ENCODE measurements at places on chromosomes 4 and X.

DNA sequence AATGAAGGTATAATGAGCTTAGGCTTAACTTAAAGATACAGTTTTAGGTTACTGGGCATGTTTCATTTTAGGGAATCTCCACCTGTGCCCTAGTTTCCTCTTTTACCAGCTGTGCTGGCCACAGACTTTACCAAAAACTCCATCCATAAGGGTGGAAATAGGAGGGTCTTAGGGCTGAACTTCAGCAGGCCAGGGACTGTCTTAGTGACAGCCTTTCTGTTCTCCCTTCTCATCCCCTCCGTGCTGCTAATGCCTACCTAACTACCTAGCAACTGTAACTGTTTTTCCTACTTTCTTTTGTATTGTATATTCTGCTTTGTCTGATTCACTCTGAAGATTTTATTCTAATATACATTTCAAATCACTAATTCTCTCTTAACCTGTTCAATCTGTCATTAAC lies 1375.3 kb downstream of the PCDH18 start:
- H3K27ac ChIP-seq = no peak overlapping the region
- no peaks in the 10 kb centered on the region for H3K27me3 ChIP-seq
- DNase-seq = no peak
- no peak overlapping the region for H3K4me3 ChIP-seq
- no peaks in the 10 kb centered on the region for H3K36me3 ChIP-seq

DNA sequence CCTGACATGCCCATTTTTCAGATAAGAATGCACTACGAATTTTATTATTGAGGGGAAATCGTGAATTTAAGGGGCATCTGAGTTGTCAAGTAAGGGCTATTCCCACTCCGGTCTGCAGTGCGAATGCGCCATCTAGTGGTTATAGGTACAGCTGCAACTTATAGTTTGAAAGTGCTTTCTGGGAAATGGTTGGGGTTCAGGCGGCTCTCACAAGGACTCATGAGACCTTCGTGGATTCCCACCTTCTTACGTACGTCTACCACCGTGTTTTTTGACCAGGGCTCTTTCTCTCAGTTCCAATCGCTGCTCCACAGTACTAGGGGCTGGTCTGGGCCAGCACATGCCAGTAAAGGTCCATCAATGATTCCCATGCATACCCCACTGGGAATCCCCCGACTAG lies 12.3 kb downstream of the MSL3 start:
- no peaks in the 10 kb centered on the region for H3K4me1 ChIP-seq
- H3K27me3 ChIP-seq = no peaks in the 10 kb centered on the region
- H3K4me3 ChIP-seq = no peak overlapping the region
- H3K27ac ChIP-seq = no peak overlapping the region
- DNase-seq = no peak

- H3K27me3 ChIP-seq = no peaks in the 10 kb centered on the region
- DNase-seq = no peak
- no peaks in the 10 kb centered on the region for H3K4me1 ChIP-seq
- no peaks in the 10 kb centered on the region for H3K36me3 ChIP-seq
Observed at GRCh38 chr4:53991821-53992220, 72.6 kb downstream of the CHIC2 start.

DNA sequence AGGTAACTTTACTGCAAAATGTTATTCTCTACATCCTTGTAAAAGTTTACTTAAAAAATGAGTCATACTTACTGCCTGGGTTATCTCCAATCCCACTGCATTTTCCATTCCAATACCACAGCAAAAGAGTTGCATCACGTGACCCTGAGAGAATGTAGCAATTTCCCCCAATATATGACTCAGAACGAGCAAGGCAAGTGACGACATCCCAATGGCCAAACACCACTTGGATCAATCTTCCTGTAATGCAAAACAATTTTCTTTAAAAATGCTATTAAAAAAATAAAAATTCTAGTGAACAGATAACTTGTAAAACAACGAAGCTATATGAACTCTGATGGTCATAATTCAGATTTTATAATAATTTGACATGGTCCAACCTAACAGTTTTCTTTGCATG lies 224.3 kb downstream of the DCLK2 start:
- no peaks in the 10 kb centered on the region for H3K27me3 ChIP-seq
- no peaks in the 10 kb centered on the region for H3K36me3 ChIP-seq
- H3K4me1 ChIP-seq = no peaks in the 10 kb centered on the region
- no peak for DNase-seq
- H3K4me3 ChIP-seq = no peak overlapping the region

- no peak for DNase-seq
- H3K4me1 ChIP-seq = peaks cover 4% of the 10 kb centered on the region
- no peak overlapping the region for H3K4me3 ChIP-seq
Observed at GRCh38 chr4:119671205-119671604, 42.6 kb upstream of the PDE5A start.

- no peaks in the 10 kb centered on the region for H3K4me1 ChIP-seq
- no peaks in the 10 kb centered on the region for H3K27me3 ChIP-seq
- H3K36me3 ChIP-seq = no peaks in the 10 kb centered on the region
Observed at GRCh38 chr4:182190306-182190705, 52.9 kb upstream of the TENM3 start.

DNA sequence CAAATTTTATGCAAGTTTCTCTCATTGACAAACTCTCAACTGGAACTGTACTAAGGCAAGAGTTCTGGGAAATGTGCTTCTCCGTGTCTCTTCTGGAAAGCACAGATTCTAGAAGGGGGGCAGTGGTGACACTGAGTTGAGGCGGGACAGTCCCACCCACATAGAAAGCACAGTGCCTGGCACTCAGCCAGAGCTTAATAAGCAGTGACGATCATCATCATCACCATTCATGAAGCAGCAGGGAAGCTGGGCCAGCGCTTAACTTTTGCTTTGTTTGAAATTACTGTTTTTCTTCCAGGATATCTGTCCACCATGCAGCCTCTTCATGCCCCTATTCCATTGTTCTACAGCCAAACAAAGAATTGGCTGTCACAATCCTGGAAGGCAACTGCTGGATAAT lies 60.3 kb downstream of the BEND2 start:
- no peaks in the 10 kb centered on the region for H3K36me3 ChIP-seq
- no peak overlapping the region for H3K4me3 ChIP-seq
- H3K27me3 ChIP-seq = no peaks in the 10 kb centered on the region
- no peaks in the 10 kb centered on the region for H3K4me1 ChIP-seq

GRCh38 chr4:146545102-146545501 lies 23.4 kb upstream of the SLC10A7 start:
- no peak overlapping the region for H3K4me3 ChIP-seq
- H3K27ac ChIP-seq = no peak overlapping the region
- no peaks in the 10 kb centered on the region for H3K4me1 ChIP-seq
- H3K36me3 ChIP-seq = no peaks in the 10 kb centered on the region

DNA sequence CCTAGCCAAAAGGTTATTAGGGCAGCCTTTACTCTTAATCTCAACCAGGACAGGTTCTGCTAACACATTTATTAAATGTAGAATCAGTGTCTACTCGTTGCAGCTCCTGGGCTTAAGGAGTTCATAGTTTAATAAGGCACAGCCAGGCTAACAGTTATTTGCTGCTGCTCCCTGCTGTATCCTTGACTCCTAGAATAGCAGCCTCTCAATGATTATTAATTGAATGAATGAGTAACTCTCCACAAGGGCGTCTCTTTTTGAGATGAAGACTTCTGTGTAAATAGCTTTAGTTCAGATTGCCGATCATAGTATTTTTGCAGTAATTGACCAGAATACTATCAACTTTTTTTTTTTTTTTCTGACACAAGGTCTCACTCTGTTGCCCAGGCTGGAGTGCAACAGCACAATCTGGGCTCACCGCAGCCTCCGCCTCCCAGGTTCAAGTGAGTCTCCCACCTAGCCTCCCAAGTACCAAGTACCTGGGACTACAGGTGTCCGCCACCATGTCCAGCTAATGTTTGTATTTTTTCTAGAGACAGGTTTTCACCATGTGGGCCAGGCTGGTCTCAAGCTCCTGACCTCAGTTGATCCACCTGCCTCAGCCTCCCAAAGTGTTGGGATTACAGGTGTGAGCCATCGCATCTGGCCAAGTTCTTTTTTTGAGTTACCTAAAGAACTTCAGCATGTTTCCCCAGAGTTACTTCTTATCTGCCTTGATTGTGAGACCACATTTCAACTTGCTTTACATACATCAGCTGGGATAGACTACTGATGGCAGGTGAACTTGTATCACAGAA lies 2.9 kb downstream of the UGDH start:
- no peak for DNase-seq
- H3K27ac ChIP-seq = peak overlapping the region; percentile 98
- H3K27me3 ChIP-seq = no peaks in the 10 kb centered on the region
- peak overlapping the region; percentile 92 for H3K4me3 ChIP-seq
- H3K4me1 ChIP-seq = peaks cover 22% of the 10 kb centered on the region

GRCh38 chrX:114017086-114017485 lies 566.8 kb upstream of the HTR2C start:
- H3K4me1 ChIP-seq = no peaks in the 10 kb centered on the region
- no peak overlapping the region for H3K4me3 ChIP-seq
- H3K27me3 ChIP-seq = no peaks in the 10 kb centered on the region
- no peak for DNase-seq
- H3K27ac ChIP-seq = no peak overlapping the region

- no peaks in the 10 kb centered on the region for H3K36me3 ChIP-seq
- H3K27me3 ChIP-seq = no peaks in the 10 kb centered on the region
- no peak for DNase-seq
- no peak overlapping the region for H3K4me3 ChIP-seq
- no peaks in the 10 kb centered on the region for H3K4me1 ChIP-seq
Observed at GRCh38 chrX:19373351-19373891, 29.7 kb downstream of the PDHA1 start.

- peaks cover 4% of the 10 kb centered on the region for H3K27me3 ChIP-seq
- no peaks in the 10 kb centered on the region for H3K36me3 ChIP-seq
- H3K4me1 ChIP-seq = no peaks in the 10 kb centered on the region
Observed at GRCh38 chr4:151772274-151772673, 11.5 kb upstream of the GATB start.

DNA sequence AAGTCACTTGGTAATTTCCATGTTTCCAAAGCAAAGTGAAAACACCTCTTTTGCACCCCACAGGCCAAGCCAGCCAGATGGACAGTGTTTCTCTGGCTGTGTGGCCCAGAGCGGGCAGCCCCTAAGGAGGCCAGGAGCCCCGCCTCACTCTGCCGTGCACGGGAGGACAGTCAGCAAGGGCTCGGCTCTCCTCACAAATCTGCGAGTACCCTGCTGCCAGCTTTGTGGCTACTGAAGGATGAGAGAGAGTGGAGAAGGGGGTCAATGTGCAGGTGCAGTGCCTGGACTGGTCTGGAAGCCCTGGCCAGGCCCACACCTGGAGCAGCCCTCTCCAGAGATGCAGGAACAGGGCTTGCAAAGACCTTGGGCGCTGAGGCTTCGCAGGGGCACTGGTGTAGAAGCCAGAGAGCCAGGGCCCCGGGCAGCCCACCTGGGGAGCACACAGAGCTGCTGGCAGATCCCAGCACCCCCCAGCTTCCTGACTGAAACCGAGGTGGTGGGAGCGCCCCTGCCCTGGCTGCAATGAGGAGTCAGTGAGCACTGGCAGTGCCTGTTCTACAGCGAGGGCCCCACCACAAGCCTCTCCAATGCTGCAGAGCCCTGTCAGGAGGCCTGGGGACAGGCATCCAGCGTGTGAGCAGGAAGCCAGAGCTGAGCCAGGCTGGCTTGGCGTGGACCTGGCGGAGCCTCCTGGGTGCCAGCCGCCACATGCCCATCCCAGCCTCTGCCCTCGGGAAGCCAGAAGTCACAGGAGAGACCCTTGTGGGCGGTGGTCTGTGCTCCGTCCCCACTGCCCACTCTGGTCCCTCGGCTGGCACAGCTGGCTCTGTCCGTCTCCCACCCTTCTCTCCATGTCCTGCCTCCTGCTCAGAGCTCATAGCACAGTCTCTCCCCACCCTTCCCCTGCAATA lies 3.9 kb downstream of the SPON2 start:
- no peaks in the 10 kb centered on the region for H3K27me3 ChIP-seq
- peaks cover 6% of the 10 kb centered on the region for H3K4me1 ChIP-seq
- H3K27ac ChIP-seq = 0 out of 2 replicates have a peak overlapping the region, but pooled peaks have one; percentile 65
- H3K4me3 ChIP-seq = peak overlapping the region; percentile 64

DNA sequence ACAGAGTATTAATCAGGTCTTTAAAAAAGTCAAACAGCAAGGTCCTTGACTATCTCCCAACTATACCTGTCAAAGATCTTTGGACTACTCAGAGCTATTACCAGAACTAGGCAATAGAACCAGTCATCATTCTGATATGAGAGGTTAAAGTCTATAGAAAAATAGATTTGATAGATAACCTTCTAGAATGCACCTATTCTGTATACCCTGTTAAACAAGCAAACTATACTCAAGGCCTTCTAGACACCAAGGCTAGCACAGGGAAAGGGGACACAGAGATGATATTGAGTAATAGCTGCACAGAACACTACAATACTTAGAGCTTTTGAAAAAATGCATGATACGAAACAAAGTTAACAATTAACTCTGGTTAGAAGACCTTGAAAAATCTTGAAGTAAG lies 149.5 kb downstream of the NR3C2 start:
- H3K36me3 ChIP-seq = no peaks in the 10 kb centered on the region
- H3K4me3 ChIP-seq = no peak overlapping the region
- DNase-seq = no peak
- H3K4me1 ChIP-seq = no peaks in the 10 kb centered on the region

DNA sequence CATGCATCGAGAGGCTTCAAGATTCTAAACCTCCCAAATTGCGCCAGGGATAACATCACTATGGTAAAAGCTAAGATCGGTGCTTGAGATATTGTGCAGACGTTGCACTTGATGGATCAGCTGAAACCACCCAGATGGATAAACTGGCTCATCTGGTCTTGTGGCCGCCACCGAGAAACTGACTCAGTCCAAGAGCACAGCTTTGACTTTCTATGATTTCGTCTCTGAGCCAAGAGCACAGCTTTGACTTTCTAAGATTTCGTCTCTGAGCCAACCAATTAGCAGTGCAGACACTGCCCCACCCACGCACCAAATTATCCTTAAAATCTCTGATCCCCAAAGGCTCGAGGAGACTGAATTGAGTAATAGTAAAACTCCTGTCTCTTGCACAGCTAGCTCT lies 687.2 kb downstream of the FAM133A start:
- DNase-seq = no peak
- H3K4me1 ChIP-seq = no peaks in the 10 kb centered on the region
- no peaks in the 10 kb centered on the region for H3K36me3 ChIP-seq
- H3K27me3 ChIP-seq = no peaks in the 10 kb centered on the region
- H3K27ac ChIP-seq = no peak overlapping the region
- H3K4me3 ChIP-seq = no peak overlapping the region

DNA sequence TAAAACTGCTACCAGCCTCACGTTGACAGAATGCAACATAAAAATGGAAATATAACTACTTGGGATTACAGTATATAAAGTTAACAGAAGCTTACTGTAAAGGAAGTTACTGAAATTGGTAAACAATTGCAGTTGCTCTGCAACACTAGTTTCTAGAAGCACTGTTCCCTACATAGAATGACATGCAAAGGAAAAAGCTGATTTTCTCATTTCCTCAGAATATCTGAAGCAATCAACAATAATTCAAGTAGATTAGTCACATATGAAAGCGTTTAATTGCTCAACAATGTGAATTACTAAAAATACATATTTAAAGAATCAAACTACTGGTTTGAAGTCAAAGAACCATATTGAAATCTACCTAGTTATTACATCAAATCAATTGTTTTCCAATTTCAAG lies 31.8 kb downstream of the PDGFC start:
- peak overlapping the region; percentile 29 for H3K27ac ChIP-seq
- no peak overlapping the region for H3K4me3 ChIP-seq
